Adrenal gland (tissue), 19 donors: ENCODE measurements at places on chromosomes 6 and 20. TPM values are rescaled to one million over a fixed set of nuclear protein-coding genes. Genes with fewer than 3 reads are reported as not detected.

DNA sequence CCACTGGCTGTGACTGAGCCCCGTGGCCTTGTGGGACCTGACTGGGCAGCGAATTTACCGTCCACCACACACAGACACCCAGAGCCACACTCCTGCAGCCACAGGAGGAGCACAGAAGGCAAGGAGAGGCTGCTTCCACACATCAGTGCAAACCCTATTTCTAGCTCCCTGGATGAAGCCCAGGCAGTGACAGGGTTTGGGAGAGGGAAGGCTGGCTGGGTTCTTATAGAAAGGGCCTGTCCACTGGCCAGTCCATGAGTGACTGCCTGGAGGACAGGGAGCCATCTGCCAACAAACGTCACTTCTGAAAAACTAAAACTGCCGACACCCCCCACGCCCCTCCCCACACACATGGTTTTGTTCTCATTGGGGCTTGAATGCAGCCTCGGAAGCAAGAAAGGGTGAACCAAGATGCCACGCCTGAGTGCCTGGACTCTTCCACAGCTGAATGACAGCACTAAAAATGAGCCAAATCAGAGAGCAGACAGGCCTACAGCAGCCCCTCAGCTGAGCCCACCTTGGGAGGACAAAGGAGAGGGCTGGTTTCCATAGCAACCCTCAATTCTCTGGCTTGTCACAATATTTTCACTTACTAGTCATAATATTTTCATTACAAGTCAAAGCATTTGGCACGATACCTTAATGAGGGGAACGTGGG, 38.4 kb downstream of the RRBP1 start:
- H3K27ac ChIP-seq, result no peak overlapping the region
- peaks cover 31% of the 10 kb centered on the region for H3K36me3 ChIP-seq
- H3K4me3 ChIP-seq, result no peak overlapping the region

- no peaks in the 10 kb centered on the region for H3K27me3 ChIP-seq
- peak within 1 kb of the TSS; percentile 94 for H3K4me3 ChIP-seq
- H3K36me3 ChIP-seq, result no peaks in the 10 kb centered on the region
- H3K4me1 ChIP-seq, result peaks cover 17% of the 10 kb centered on the region
- peak; percentile 94 for DNase-seq
Measured at GRCh38 chr20:2651772-2652723, at the start of gene NOP56. TSS of gene NOP56 (plus strand) at chr20:2652632. CDS start at chr20:2652661, 29 bp downstream.

GRCh38 chr20:50724851-50725723, 6.3 kb upstream of the PARD6B start:
- no peaks in the 10 kb centered on the region for H3K36me3 ChIP-seq
- no peak overlapping the region for H3K4me3 ChIP-seq
- no peak overlapping the region for H3K27ac ChIP-seq
- DNase-seq, result peak; percentile 89

- no peaks in the 10 kb centered on the region for H3K36me3 ChIP-seq
- H3K27ac ChIP-seq, result no peak overlapping the region
- no peak overlapping the region for H3K4me3 ChIP-seq
- no peaks in the 10 kb centered on the region for H3K4me1 ChIP-seq
Measured at GRCh38 chr6:167296902-167297301, 5.8 kb downstream of the UNC93A start.

- DNase-seq, result no peak
- H3K4me3 ChIP-seq, result no peak overlapping the region
- no peak overlapping the region for H3K27ac ChIP-seq
- H3K4me1 ChIP-seq, result no peaks in the 10 kb centered on the region
- no peaks in the 10 kb centered on the region for H3K36me3 ChIP-seq
Measured at GRCh38 chr6:19465760-19466159, 371.4 kb upstream of the ID4 start.

GRCh38 chr20:1423625-1424106, 30.8 kb upstream of the FKBP1A start:
- no peaks in the 10 kb centered on the region for H3K4me1 ChIP-seq
- peak; percentile 52 for DNase-seq
- no peaks in the 10 kb centered on the region for H3K36me3 ChIP-seq
- no peak overlapping the region for H3K27ac ChIP-seq

DNA sequence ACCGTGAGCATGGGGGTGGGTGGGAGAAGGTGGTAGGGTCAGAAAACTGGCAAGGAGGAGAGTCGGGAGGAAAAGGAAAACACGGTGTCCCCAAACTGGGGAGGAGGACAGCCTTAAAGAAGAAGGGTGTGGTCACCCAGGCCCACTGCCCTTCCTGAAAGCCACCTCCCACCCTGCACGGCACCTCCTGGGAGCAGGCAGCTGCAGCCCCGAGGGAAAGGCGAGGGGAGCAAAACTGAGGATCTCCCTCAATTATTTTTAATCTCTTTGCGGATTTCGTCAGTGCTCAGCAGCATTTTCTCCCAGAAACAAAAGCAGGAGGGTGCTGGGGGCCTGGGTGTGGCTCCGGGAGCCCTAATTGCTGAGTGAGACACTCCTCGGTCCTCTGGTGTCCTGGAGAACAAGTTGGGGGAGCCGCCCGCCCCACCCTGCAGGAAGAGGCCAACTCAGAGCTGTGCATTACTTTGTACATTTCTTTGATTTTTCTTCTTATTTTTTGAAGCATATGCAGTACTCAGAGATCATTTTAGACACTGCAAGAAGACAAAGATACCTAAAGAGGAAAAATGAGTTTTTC, 56.4 kb downstream of the RIOK1 start:
- no peak for DNase-seq
- H3K4me1 ChIP-seq, result no peaks in the 10 kb centered on the region
- H3K36me3 ChIP-seq, result no peaks in the 10 kb centered on the region
- no peak overlapping the region for H3K27ac ChIP-seq

DNA sequence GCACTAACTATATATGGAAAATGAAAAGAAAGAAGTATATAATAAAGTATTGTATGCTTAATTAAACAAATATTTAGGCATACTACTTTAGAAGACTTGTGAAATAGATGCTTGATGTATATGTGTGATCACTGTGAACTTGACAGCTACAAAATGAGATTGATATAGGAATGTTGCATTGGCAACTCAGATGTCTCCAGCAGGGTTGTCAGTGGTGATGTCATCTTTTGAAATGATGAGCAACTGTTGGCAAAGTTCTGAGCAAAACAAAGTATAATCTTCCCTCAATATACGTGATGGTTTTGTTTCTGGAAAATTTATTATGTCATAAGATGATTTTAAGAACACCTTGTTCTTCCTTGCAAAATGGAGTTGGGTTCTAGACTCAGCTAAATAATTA, 133.8 kb downstream of the ARID1B start:
- no peak overlapping the region for H3K27ac ChIP-seq
- H3K4me1 ChIP-seq, result no peaks in the 10 kb centered on the region
- no peaks in the 10 kb centered on the region for H3K27me3 ChIP-seq
- DNase-seq, result no peak
- H3K36me3 ChIP-seq, result no peaks in the 10 kb centered on the region

DNA sequence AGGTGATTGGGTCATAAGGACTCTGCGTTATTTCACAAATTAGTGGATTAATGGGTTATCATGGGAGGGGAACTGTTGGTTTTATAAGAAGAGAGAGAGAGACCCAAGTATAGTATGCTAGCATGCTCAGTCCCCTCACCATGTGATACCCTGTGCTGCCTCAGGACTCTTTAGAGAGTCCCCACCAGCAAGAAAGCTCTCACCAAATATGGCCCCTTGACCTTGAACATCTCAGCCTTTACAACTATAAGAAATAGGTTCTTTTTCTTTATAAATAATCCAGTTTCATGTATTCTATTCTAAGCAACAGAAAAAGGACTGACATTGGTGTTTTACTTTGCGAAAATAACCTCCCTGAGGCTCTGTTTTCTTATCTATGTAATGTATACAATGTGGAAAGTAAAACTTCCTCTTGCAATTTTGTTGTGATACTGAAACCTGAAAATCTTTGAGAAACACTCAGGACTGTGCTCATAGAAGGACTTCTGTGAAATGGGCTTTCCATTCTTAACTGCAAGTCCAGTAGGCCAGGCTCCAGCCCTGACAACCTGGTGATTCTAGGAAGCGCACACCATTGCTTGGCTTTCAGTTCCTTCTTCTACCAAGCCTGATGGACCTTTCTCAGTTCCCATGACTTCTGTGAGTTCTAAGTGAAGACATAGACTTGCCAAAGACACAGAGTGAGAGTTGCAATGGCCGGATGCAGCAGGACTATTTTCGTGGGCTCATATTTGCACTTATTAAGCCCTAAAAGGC, 21.9 kb downstream of the SIRPD start:
- H3K4me3 ChIP-seq, result no peak overlapping the region
- no peaks in the 10 kb centered on the region for H3K4me1 ChIP-seq
- H3K36me3 ChIP-seq, result no peaks in the 10 kb centered on the region

DNA sequence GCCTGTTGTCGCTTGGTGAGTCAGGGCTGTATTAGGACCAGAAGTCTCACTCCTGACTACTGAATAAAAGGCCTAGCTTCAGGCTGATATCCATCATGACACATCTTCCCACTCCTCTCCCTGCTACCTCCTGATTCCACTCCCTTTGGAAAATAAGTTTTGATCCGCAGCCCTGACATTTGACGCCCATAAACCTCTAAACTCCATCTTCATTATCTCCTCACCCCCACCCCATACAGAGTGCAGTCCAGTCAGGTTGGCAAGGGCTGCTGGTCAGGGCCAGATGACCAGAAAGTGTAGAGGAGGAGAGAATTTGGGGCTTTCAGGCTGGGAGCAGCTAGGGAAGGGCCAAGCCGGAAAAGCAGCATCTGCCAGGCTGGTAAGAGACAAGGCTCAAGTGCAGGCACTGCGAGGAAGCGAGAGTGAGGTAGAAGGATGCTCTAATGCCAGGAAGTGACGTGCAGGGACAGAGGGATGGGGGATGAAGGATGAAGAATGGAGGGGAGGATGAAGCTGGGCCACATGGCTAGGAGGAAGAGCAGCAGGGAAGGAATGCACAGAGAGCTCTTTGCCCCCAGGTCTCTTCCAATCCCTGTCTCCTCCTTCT, 1.2 kb downstream of the GGT7 start:
- no peaks in the 10 kb centered on the region for H3K27me3 ChIP-seq
- no peaks in the 10 kb centered on the region for H3K36me3 ChIP-seq
- H3K4me3 ChIP-seq, result no peak overlapping the region
- DNase-seq, result no peak

DNA sequence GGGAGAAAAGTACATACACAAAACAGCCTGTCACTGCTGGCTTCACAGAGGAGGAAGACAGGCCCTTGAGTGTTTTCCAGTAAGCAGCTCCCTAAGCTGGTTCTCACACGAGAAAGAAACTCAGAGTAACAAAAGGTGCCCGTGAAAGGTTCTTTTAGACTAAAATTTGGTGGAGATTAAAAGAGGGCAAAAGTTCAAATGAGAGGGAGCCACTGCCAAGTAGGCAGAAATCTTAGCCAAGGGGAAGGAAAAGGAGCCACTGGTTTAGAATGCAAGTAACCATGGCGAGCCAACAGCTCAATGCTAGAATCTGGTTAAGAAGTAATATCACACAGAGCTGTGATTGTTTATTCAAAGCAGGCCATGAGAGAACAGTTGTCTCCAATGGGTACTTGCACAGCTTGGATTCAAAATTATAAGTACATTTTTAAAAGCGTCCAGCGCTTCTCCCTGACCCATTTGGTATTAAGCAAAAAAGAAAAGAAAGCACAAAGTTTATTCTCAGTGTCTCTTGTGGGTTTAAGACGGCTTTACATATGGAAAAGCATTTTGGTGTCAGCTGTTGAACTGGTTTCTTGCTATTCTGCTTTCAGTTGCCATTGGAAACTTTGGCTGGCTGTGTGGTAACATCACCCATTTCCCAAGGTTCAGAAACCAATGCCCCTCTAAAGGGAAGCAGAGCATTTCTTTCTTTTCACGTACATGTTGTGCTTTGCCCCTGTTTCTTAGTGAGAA, 648.5 kb downstream of the RNF144B start:
- H3K4me1 ChIP-seq, result no peaks in the 10 kb centered on the region
- H3K4me3 ChIP-seq, result no peak overlapping the region
- no peak overlapping the region for H3K27ac ChIP-seq
- H3K27me3 ChIP-seq, result no peaks in the 10 kb centered on the region

- no peaks in the 10 kb centered on the region for H3K27me3 ChIP-seq
- no peak overlapping the region for H3K4me3 ChIP-seq
- DNase-seq, result no peak
- no peaks in the 10 kb centered on the region for H3K4me1 ChIP-seq
Measured at GRCh38 chr6:142898927-142899895, 45.8 kb downstream of the HIVEP2 start.

- no peak overlapping the region for H3K4me3 ChIP-seq
- H3K36me3 ChIP-seq, result no peaks in the 10 kb centered on the region
- no peak for DNase-seq
- H3K27ac ChIP-seq, result no peak overlapping the region
Measured at GRCh38 chr6:13535306-13535705, 39.1 kb upstream of the SIRT5 start.

DNA sequence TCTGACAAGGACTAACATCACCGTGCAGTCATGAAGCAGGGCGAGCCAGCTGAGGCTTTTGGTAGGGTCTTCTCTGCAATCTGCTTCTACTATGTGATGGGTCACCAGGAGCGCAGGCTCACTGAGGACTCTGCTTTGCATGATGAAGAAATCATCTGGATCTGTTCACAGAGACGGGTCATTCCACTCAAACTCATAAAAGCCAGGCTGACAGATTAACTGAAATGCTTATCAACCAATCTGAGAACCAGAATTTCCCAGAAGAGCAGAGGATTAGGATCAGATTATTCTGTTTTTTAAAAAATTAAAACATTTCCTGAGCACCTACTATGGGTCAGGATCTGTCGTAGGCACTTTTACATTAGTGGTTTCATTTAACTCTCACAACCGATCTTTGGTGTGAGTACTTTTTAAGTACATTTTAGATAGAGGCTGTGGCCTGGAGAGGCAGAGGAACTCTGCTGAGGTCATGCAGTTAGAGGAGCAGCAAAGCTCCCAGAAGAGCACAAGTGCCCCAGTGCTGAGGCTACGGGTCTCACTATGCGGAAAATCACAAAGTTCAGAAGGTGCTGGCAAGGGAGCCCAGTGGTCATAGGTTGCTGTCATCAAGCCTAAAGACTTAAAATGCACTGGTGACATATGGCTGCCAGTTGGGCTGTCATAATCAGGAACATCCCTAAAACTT, 109.1 kb downstream of the BACH2 start:
- no peaks in the 10 kb centered on the region for H3K36me3 ChIP-seq
- no peaks in the 10 kb centered on the region for H3K27me3 ChIP-seq
- DNase-seq, result no peak
- H3K4me3 ChIP-seq, result no peak overlapping the region
- H3K4me1 ChIP-seq, result no peaks in the 10 kb centered on the region

Gene ANKRD66
- not detected for total RNA-seq

Gene WASF1
- 13.0 TPM for total RNA-seq

Gene RBM24
- total RNA-seq, result 0.18 TPM
